ENCODE measurements at places on chromosomes 4 and X.

DNA sequence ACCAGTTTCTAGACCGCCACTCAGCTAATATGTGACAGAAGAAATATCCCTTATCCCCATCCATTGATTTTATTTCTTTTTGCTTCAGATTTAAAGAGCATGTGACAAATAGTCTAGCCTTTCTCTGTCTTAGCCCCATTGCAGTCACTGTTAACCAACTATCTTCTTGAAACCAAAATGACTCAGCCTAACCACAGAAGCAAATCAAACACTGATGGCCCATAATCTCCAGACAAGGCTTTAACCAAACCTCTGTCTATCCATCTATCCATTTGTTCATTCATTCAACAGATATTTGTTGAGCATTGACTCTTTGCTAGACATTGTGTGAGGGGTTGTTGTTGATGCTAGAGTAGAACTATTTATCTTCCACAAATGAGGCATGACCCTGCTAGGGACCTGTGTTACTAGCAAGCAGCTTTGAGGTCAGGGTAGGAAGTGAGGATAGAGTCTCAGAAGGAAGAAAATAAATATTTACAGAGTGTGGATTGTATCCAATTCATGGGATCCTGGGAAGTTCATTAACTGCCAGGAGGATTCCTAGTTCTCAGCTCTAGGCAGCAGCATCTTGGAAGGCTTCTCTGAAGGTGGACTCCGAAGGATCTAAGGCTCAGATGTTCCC is 22.5 kb downstream of the HNRNPH2 start:
- DNase-seq = no peak

DNA sequence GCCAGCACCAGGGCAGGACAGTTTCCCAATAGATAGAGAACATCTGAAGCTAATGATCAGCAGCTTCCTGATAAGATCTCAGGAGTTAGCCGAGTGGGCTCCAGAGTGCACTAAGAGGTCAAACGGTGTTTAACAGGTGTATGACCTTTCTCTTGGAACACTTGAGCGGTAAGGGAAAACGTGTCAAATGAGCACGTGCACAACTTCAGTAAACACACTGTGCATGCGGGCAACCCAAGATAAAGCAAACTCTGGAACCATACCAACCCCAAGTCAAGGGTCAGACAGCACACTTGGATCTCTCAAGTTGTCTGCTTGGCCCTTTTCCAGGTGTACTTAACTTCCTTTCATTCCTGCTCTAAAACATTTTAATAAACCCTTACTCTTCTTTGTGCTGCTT is 1941.5 kb upstream of the PCDH10 start:
- DNase-seq = no peak

DNA sequence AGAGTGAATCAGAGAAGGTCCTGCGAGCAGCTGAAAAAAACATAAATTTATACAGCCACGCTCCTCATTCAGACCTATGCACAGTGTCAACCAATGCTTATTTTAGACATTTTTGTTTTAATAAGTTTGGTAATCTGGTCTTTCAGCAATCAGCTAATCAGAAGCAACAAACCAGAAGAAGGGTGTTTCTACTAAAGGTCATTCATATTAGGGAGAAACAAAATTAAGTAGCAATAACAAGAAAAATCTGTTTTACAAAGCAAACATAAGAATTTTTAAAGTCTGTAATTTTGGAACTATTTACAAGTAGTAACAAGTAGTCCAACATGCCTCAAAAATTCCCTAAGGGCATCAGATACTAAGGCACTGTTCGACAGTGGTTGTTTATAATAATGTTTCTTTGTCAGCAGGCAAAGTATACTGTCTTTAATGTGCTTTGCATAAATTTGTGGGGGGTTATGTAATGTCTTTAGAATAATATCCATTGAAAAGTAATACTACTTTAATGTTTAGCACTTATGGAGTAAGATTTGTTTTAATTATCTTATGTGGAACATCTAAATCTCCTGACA is 82.8 kb downstream of the PHOX2B start:
- no peak for DNase-seq

GRCh38 chrX:11665168-11666111 is at the start of gene ARHGAP6:
Gene ARHGAP6 (minus strand): TSS chrX:11665920. CDS start chrX:11664828, 1,092 bp downstream.
- peak; percentile 26 for DNase-seq

DNA sequence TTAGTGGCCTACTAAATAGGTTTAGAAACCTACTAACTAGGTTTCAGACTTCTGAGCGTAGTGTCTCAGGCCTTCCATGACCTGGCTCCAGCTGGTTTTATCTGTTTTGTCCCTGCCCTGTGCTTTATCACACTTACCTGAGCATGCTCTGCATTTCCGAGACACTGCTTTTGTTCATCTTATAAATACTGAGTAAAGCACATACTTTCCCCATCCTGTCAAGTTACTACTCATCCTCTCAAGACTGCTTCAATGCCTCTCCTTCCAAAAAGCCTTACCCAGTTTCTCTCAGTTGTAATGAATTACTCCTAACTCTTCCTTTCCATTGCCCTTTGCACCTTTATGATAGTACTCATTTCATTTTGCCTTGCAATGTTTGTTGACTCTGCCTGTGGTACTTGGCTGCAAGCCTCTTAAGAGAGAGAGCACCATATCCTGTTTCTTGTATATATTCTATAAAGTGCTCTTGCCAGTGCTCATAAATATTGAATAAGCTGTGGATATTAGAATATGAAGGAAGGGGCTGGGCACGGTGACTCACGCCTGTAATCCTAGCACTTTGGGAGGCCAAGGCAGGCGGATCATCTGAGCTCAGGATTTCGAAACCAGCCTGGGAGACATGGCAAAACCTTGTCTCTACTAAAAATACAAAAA is 34.4 kb downstream of the SLAIN2 start:
- no peak for DNase-seq

- DNase-seq = no peak
Measured at GRCh38 chr4:112593438-112594133, 43.1 kb downstream of the ZGRF1 start.

- DNase-seq = no peak
Measured at GRCh38 chr4:150799207-150799606, 215.9 kb downstream of the LRBA start.

GRCh38 chr4:53562409-53562808 is 28.9 kb downstream of the LNX1 start:
- DNase-seq = no peak

- DNase-seq = no peak
Measured at GRCh38 chr4:103118166-103118565, 18.5 kb upstream of the BDH2 start.

- no peak for DNase-seq
Measured at GRCh38 chrX:100098660-100099375, 311.3 kb downstream of the PCDH19 start.

GRCh38 chr4:128718768-128719167 is 90.7 kb upstream of the JADE1 start:
- DNase-seq = no peak

DNA sequence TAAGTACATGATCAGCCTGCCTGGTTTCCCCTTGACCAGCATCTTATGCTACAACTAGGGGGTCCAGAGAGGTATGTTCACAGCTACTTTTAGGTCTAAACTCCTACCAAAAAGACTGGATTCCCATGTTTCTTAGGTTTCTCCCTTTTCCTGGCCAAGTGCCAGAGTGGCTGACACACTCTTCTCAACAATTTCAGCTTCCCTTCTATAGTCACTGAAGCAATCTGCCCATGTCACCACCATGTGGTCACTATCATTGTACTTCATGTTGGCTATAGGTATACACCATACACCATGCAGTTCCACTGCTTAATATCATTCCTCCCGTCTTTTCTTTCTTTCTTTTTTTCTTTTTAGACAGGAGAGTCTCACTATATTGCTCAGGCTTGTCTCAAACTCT is 66.9 kb downstream of the KLHL13 start:
- DNase-seq = no peak

DNA sequence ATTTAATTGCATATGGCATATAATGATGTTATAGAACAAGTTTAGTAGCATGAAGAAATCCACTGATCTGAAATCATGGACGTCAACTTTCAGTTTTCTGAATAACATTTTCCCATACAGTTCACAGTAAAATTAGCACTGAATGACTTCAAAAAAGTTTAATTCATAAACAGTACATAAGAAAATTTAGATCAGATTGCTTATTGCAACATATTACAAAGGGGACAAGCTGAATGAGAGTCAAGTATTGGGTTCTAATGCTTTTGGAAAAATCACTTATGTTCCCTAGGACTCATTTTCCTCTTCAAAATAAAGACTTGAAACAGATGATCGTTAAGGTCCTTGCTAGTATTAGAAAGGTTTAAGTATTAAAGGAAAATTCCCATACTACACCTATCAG is 898.3 kb upstream of the INTU start:
- no peak for DNase-seq

DNA sequence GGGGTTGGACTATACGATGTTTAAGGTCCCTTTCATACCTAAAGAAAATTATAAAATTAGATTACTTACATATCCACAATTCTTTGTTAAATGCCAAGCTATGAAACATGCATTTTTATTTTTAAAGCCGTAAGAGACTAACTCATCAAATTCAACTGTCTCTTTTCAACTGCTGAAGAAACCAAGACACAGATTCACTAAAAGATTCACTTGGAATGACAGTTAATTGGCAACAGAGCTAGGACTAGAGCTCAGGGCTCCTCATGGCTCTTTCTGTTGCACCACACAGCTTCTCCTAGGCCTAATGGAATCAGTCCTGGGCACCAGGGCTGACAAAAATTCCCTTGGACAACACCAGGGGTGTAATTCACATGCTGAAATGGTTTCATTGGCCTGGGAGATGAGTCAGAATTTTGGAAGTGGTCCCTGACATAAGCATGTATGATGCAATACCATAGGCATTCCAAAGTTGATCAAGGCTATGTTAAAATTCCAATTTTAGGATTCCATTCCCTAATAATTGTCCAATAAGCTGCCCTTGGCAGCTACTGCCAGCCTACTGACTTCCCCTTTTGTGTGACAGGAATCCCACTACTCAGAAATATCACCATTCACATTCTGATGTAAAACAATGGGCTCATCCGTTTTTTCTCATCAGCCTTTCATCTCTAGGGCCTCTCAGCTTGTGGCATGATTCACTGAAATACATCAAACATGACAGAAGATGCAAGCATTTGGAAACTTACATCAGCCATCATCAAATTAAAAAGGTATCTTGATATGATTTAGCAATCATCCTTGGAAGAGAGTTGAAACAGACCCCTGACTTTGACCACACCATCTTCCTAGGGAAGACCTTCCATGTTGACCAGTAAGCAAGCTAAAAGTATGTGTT is 54.2 kb downstream of the PLAC1 start:
- DNase-seq = no peak

DNA sequence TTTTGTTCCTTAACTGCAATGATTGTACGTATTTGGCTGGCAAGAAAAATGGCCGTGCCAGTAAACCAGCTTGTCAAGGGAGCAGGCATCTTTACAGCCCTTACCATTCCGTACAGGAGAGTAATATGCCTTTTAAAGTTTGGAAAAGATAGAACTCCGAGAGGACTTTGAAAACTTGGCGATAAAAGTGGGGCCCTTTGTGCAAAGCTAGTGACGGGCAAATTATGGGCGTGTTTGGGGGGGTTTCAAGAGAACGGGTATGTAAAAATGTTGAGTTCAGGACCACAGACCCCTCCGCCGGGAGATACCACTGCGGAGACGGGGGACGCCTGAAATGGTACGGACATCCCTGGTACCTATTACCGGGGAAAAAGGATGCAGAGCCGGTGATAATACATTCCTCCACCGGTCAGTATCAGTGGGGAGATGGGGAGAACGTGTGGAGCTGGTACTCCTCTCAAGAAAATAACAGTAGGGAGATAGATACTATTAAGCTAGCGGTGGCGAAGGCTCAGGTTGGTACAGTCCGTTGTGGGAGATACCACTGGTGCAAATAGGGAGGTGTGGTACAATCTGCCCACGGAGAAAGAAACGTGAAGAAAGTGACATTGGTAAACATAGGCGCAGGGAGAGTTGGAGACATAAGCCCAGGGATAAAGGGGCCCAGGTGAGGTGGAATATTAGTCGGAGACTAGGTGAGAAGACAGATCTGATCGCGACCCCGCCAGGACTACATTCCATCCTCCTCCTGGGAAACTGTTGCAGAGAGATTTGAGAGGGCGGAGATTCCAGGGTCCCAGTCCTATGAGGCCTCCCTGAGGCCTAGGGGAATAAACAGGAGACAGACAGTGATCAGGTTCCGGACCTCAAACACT is 14.5 kb downstream of the SPACA5 start:
- peak; percentile 85 for DNase-seq

DNA sequence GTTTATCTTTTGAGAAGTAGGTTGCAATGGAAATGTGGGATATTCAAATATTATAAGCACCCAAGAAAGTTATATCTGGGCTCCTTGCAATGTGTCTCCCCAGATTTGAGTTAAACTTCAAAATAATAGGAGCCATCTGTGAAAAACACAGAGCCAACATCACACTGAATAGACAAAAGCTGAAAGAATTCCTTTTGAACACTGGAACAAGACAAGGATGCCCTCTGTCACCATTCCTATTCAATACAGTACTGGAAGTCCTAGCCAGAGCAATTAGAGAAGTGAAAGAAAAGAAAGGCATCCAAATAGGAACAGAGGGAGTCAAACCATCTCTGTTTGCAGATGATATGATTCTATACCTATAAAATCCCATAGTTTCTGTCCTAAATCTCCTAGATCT is 114.3 kb upstream of the IL1RAPL1 start:
- no peak for DNase-seq

DNA sequence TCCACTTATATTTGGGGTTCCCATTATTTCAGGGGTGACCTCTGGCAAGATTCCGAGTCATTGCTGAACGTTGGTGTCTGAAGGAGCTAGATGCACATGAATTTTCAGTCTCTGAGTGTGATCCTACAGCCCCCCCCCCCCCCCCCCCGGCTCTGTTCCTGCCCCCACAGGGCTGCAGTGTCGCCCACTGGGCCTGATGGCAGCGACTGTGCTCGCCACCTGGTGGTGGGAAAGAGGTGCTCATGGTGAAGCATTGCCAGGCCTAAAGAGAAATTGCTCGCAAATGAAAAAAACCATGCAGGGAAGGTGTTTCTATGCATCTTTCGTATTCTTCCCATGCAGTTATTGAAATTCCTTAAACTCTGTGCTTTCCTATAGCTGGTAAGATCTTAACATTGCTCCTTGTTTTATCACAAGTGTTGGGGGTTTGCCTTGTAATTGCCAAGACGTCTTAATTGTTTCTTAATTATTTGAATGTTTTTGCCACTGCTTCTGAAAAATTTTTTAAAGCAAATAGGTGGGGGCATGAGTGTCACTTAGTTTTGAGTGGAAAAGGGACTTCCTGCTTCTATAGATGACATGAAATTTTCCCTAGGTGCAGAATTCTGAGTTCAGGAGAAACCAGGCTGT is 63.2 kb downstream of the CLDN22 start:
- DNase-seq = no peak

GRCh38 chr4:27318740-27319139 is 458.1 kb downstream of the STIM2 start:
- no peak for DNase-seq

GRCh38 chr4:101066626-101067170 is 280.6 kb downstream of the PPP3CA start:
- DNase-seq = no peak

GRCh38 chr4:104365618-104366017 is 129.1 kb downstream of the CXXC4 start:
- no peak for DNase-seq

Data from DMS 273 treated with DMSO at 0.1 percent for 48 hours (cell line).